Suppressor macrophage (primary cell): ENCODE measurements at places on chromosomes 7 and 10.

DNA sequence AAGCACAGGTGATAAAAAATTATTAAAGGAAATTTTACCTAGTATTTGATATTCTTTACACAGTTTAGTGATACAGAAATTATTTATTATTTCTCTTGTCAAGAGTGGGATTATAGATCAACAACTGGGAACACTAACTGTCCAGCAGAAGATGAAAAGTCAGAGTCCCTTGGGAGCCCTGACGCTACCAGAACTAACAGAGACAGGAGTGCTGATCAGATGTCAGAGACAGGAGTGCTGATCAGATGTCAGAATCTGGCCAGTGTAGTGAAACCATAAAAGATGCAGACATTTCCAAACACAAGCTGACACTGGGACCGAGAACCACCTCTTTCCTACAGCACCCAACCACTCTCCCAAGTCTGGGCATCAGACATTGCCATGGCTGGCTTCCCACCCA is 828.2 kb downstream of the TNS3 start:
- DNase-seq = no peak

- no peak for DNase-seq
These were observed 515.3 kb downstream of the AUTS2 start for GRCh38 chr7:70113536-70113935.

- DNase-seq = peak; percentile 97
These were observed at the start of gene RBM17 for GRCh38 chr10:6088721-6089333. RBM17 (plus strand) TSS chr10:6089034; CDS start chr10:6097066, 8,032 bp downstream.

- no peak for DNase-seq
These were observed 24.7 kb upstream of the FEZF1 start for GRCh38 chr7:122329145-122329802.

DNA sequence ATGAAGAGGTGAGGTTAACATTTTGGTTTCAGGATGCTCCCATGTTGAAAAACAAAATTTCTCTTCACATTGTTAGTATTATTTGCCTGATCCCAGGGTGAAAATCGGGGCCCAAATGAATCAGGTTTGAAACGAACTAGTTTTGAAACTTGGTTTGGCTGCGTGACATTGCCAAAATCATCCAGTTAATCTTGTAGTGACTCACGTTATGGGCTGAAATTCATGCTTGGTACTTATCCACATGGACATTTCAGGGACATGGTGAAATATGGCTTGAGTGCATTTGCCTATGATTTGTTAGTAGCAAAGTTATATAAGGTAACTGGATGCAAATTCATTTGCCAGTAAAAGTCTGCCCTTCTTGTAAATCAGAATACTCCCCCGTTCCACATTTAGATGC is 97.3 kb downstream of the CFAP58 start:
- no peak for DNase-seq

GRCh38 chr10:116263870-116264655 is 8.9 kb downstream of the GFRA1 start:
- DNase-seq = no peak

GRCh38 chr10:11525503-11525902 is 85.9 kb downstream of the USP6NL start:
- DNase-seq = no peak

- no peak for DNase-seq
These were observed 487.0 kb upstream of the SEMA3D start for GRCh38 chr7:85673876-85674275.

- DNase-seq = no peak
These were observed 316.1 kb upstream of the MTPN start for GRCh38 chr7:136293272-136293671.
